Neural crest cell (in vitro differentiated cells): ENCODE measurements at places on chromosomes 3 and 15.

- DNase-seq = no peak
These were observed 613.1 kb downstream of the SI start for GRCh38 chr3:164465172-164465571.

GRCh38 chr15:78681281-78682003, 40.4 kb upstream of the CHRNB4 start:
- no peak for DNase-seq

DNA sequence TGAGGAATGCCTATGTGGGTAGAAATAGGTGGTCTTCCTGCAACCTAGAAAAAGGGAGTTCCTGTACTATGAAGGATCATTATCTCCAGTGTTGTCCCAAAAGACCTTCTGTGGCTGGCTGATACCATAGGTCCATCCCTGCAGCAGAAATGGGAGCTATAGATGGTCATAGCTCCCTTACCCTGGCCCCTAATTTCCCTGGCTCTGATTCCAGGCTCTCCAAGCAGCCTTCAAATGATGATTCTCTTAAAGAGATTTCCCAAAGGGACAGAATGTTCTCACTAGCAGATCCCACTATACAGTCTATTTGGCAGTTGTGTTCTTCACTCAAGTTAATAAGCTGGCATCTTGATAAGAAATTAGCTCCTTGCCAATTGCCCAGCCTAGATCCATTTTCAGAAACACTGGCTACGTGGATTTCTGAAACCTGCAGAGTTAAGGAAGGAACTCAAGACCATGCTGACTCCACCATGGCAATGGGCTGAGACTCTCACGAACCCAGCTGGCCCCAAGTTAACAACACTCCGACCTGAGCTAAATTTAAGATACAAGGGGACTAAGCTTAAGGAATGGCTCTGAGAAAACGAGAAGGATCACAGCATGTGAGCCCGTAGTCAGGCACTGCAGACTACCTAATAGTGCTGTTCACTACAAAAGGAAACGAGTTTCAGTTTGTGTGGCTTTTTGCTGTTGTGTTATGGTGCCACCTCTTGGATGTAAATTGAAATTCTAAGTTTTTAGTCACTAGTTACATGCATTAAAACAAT, 11.4 kb downstream of the C15orf40 start:
- DNase-seq = no peak

DNA sequence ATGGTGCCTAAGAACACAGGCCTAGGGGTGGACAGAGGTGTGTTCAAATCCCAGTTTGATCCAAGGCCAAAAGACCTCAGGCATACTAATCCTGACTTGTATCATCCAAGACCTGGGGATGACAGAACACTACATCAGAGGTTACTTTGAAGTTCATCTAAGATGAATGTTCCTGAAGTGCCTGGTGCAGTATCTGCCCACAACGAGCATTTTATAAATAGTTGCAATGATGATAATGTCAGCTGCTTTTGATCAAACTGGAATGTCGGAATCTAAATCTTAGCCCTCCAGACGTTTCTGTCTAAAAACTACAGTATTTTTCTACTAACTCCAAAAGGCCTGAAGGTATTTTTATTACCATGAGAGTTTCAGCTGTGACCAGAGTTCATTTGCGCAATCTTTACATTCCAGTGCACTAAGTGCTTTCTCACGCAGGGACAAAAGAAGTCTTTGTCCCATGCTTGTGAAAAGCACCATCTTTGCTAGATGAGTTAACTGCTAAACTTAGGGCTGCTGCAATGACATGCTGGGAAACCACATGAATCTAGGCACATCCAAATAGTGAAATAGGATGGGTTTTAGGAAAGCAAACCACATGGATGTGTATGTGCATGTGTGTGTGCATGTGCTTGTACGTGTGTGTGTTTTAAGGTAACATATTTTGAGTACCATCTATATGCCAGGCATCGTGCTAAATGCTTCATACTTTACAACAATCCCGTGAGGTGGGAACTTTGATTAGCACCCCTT, 18.1 kb downstream of the ANXA2 start:
- DNase-seq = no peak

GRCh38 chr15:67089217-67090193, 24.1 kb downstream of the SMAD3 start:
- no peak for DNase-seq

DNA sequence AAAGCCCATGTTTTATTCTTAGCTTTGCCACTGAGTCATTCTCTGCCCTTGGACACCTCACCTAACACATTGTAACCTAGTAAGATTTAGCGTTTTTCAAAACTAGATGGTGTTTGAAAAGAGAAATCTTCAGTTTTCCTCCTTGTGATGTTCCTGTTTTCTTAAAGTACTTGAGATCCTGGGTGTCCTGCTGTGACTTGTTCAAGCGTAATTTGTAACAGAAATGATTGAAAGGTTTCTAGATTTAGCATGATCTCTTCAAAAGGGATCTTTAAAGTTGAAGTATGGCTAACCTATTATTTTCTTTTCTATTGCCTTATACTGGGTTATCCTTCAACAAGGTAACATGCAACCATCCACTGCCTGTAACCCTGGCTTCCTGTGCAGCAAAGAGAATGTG, 32.6 kb upstream of the SPATA16 start:
- no peak for DNase-seq

DNA sequence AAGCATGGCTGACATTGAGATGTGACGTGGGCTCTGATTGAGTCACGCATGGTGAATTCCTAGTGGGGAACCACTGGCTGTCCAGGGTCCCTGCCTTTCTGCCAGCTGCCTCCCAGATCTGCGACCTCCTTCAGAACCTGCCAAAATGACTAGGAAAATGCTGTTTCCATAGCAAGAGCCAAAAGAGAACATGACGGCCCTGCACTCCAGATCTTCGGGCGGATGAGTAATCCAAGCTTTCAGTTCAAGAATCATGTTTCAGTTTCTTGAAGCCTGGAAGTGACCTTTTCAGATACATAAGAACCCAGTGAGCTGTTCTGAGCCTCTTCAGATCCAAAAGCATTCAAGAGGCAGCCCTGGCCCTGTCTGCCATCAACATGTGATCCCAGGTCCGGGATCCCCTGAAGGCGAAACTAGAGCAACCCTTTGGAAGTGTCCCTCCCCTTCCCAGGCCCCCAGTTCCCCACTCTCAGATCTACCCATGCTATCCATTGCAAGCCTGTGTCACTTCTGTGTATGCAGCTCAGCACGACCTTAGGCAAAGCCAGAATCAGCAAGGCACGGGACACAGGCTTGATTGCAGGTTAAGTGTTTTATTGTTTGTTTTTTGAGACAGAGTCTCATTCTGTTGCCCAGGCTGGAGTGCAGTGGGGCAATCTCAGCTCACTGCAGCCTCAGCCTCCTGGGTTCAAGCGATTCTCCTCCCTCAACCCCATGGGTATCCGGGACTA, 19.7 kb downstream of the ANKRD63 start:
- no peak for DNase-seq

GRCh38 chr15:65902373-65902772, 33.1 kb downstream of the RAB11A start:
- DNase-seq = no peak

DNA sequence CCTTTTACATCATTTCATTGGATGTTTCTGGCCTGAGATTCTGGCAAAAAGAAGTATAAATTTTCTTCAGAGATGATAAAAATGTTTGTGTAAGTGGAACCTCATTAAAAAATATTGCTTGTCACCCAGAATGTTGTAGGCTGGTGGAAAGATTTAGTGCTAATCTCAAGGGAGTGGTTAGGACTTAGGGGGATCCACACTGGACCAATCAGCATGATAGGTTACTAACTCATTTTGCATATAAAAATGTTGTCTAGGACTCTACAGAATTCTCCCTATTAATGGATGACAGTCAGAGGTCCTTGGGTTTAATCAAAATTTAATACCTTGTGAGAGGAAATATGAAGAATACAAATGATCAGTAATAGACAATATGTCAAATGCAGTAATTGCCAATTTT, 108.6 kb upstream of the TNIK start:
- no peak for DNase-seq

DNA sequence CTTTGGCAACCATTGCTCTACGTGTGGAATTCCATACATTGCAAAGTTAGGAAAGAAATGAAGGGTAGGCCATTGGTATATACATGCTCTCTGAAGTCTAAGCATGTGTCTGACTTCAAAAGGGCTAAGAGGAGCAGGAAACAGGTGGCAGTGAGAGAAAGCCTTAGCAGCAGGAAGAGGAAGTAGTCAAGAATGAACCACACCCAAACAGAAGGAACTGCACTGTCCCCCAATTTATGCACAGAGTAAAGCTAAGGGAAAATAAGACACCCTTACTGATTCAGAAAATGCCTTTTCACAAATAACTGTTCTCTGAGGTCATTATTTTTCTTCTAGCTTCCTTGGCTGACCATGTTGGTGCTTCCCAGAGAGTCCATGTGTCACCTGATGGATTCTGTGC, 575.4 kb downstream of the NTRK3 start:
- DNase-seq = no peak

- no peak for DNase-seq
These were observed 53.0 kb upstream of the CORO2B start for GRCh38 chr15:68525815-68526214.
